RPMI8226 (cell line): ENCODE measurements at places on chromosomes 5 and 9.

- DNase-seq = no peak
Measured at GRCh38 chr9:14677872-14678271, 15.4 kb downstream of the ZDHHC21 start.

- no peak for DNase-seq
Measured at GRCh38 chr9:134335061-134335460, 8.8 kb downstream of the RXRA start.

GRCh38 chr9:77944556-77945243, 86.9 kb downstream of the GNAQ start:
- no peak for DNase-seq

DNA sequence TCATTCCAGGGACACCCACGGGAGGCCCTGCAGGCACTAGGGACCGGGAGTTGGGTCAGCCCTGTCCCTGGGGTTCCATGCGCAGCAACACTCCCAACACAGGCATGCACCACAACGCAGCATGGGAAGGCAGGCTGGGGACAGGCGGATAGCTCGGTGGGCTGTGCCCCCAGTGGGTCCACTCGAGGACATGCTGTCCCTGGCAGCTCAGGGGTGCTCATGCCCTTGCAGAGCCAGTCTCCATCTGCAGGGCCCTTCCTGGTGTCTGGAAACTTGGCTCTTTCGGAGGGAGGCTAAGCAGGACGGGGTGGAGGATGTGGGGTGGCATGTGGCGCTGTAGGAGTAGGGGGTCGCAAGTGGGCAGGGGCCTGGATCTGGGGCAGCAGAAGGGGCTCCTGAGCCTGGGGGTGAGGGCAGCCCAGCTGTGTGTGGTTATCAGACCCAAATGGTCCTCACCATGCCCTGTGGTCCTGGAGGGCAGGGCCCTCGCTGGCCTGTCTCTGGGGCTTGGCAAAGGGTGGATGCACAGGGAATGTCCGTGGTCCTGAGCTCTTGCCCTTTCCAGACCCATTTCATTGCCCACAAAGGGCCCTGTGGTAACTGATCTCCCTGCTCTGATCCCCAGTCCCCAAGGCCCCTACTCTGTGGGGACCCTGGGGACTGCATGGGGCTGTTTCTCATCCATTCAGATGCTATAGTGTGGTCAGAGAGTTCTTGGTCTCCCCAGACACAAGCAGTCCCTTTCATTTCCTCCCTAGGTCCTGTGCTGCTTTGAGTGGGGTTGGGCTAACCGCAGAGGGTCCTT, 90.3 kb upstream of the PHYKPL start:
- no peak for DNase-seq

- DNase-seq = peak; percentile 83
Measured at GRCh38 chr5:113489299-113489698, 1.0 kb upstream of the MCC start.

DNA sequence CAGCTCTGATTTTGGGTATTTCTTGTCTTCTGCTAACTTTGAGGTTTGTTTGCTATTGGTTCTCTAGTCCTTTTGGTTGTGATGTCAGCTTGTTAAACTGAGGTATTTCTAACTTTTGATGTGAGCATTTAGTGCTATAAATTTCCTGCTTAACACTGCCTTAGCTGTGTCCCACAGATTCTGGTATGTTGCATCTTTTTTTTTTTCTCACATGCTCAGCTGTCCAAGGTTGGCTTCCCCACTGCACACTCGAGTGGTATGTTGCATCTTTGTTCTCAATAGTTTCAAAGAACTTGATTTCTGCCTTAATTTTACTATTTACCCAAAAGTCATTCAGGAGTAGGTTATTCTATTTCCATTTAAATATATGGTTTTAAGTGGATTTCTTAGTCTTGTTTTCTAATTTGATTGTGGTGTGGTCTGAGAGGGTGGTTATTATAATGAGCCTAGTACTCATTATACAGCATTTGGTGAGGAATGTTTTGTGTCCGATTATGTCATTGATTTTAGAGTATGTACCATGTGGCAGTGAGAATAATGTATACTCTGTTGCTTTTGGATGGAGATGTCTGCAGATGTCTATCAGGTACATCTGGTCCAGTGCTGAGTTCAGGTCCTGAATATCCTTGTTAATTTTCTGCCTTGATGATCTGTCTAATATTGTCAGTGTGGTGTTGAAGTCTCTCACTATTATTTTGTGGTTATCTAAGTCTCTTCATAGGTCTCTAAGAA, 42.2 kb upstream of the IFNE start:
- no peak for DNase-seq
